ENCODE measurements at places on chromosomes 6 and 20. TPM values are rescaled to one million over a fixed set of nuclear protein-coding genes. Genes with fewer than 3 reads are reported as not detected.

Gene CAGE1
- 0.11 TPM for total RNA-seq

Gene LY6G6C
- total RNA-seq: not detected

Gene CSNK2B
- total RNA-seq: 77.7 TPM

Gene OOEP
- 0.22 TPM for total RNA-seq

Gene BPIFB4
- not detected for total RNA-seq

Gene KIAA1755
- total RNA-seq: 0.22 TPM

Gene EXOC2
- total RNA-seq: 37.2 TPM

Gene IMPG1
- total RNA-seq: not detected

Gene C20orf202
- 0.17 TPM for total RNA-seq

Gene LATS1
- total RNA-seq: 7.3 TPM

Gene USP49
- 1.4 TPM for total RNA-seq

Gene DEFB132
- total RNA-seq: not detected

Gene NUP153
- 24.8 TPM for total RNA-seq

Gene FAM110A
- 2.3 TPM for total RNA-seq

Gene OTOR
- total RNA-seq: not detected

Gene BACH2
- 2.9 TPM for total RNA-seq

Gene CLIC5
- not detected for total RNA-seq

Gene CCR6
- total RNA-seq: not detected

Gene PTGIS
- total RNA-seq: under 0.01 TPM

Gene CST2
- total RNA-seq: not detected

Gene TNFAIP3
- 3.4 TPM for total RNA-seq

Gene CCN5
- under 0.01 TPM for total RNA-seq

Gene IL20RA
- total RNA-seq: 0.26 TPM

Gene CFB
- total RNA-seq: 0.22 TPM

Gene ELOVL4
- 0.60 TPM for total RNA-seq

Gene RSPH4A
- total RNA-seq: 2.6 TPM

Gene HCRTR2
- total RNA-seq: not detected

Gene EYS
- not detected for total RNA-seq

All from dermis lymphatic vessel endothelial cell (primary cell).